HFFc6 (cell line): ENCODE measurements at places on chromosomes 5 and 9. TPM values are rescaled to one million over a fixed set of nuclear protein-coding genes. Genes with fewer than 3 reads are reported as not detected.

Gene ZFP37
- total RNA-seq: 2.1 to 2.3 TPM (median 2.3 TPM) in 3 replicates

Gene DDX4
- not detected in 3 replicates for total RNA-seq

Gene TAS2R1
- total RNA-seq: not detected in 3 replicates

Gene FAM169A
- total RNA-seq: not detected in 3 replicates

Gene ALDH1A1
- total RNA-seq: 176 to 622 TPM (median 197 TPM) in 3 replicates

Gene ASS1
- total RNA-seq: 48.4 to 102 TPM (median 73.1 TPM) in 3 replicates

Gene BHMT
- total RNA-seq: not detected in 2 replicates

Gene SMIM33
- not detected in 3 replicates for total RNA-seq

Gene BRINP1
- not detected in 3 replicates for total RNA-seq

Gene UBAP2
- 28.7 and 32.5 TPM in 2 replicates for total RNA-seq

Gene TMEM174
- total RNA-seq: not detected in 3 replicates

Gene WNT8A
- not detected in 3 replicates for total RNA-seq

Gene FOXI1
- total RNA-seq: not detected in 3 replicates

Gene HRCT1
- 3.3 to 3.7 TPM (median 3.4 TPM) in 3 replicates for total RNA-seq

- DNase-seq: no peak
- peaks cover 42% of the 10 kb centered on the region for H3K36me3 ChIP-seq
- no peak overlapping the region for H3K4me3 ChIP-seq
- H3K27ac ChIP-seq: no peak overlapping the region
Observed at GRCh38 chr9:111917980-111918379, 21.4 kb downstream of the UGCG start.

- peaks cover 31% of the 10 kb centered on the region for H3K27me3 ChIP-seq
- H3K36me3 ChIP-seq: no peaks in the 10 kb centered on the region
- peaks cover 15% of the 10 kb centered on the region for H3K4me1 ChIP-seq
- DNase-seq: no peak
- no peak overlapping the region for H3K27ac ChIP-seq
Observed at GRCh38 chr9:98874721-98875255, 67.3 kb downstream of the GALNT12 start.

GRCh38 chr5:162956570-162956969, 480.8 kb upstream of the CCNG1 start:
- no peak for DNase-seq
- H3K27ac ChIP-seq: no peak overlapping the region
- no peaks in the 10 kb centered on the region for H3K4me1 ChIP-seq
- peaks cover 6% of the 10 kb centered on the region; the same call in 1 of the 2 replicates for H3K36me3 ChIP-seq
- no peak overlapping the region for H3K4me3 ChIP-seq
- H3K27me3 ChIP-seq: no peaks in the 10 kb centered on the region; the same call in 1 of the 2 replicates

- H3K27me3 ChIP-seq: no peaks in the 10 kb centered on the region
- peak overlapping the region; percentile 74 for H3K4me3 ChIP-seq
- peaks cover 44% of the 10 kb centered on the region for H3K4me1 ChIP-seq
- DNase-seq: peak; percentile 85
Observed at GRCh38 chr9:16367605-16368231, 502.8 kb downstream of the BNC2 start.

DNA sequence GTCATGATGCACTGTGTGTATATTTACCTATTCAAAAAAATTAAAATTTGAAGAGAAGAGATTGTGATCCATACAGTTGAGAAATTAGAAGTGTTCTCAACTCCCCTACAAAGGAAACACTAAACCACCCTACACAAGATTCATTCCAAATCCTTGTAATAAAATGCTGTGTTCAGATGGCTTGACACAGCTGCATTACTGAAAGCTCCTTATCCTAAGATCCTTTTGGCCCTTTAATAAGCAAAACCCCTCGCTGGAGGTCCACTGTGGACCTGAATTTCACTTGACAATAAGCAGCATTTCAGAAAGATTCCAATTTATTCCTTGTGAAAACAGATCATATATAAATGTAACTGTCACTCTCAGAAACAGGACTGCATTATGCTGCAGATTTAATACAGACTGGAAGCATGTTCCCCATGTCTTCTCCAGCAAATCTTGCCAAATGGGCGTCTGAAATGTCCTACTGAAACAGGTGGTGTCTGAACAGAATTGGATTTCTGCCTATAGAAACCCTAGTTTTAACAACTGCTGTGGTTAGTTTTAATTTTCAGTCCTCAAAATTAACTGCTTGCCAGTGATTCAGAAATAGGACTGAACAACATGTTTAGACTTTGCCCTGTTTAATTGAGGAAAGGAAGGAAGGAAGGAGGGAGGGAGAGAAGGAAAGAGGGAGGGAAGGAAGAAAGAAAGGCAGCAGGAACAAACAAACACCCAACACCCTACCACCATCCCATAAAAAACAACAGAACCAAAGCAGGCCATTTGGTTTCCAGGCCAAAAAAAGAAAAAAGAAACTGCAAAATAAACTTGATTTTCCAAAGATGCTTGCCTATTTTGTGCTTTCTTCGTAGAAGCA, 179.6 kb downstream of the MLLT3 start:
- no peak overlapping the region for H3K27ac ChIP-seq
- H3K4me1 ChIP-seq: peaks cover 34% of the 10 kb centered on the region
- DNase-seq: no peak
- no peak overlapping the region for H3K4me3 ChIP-seq
- H3K36me3 ChIP-seq: 0 out of 2 replicates have a peak, but pooled peaks cover 4% of the 10 kb centered on the region

DNA sequence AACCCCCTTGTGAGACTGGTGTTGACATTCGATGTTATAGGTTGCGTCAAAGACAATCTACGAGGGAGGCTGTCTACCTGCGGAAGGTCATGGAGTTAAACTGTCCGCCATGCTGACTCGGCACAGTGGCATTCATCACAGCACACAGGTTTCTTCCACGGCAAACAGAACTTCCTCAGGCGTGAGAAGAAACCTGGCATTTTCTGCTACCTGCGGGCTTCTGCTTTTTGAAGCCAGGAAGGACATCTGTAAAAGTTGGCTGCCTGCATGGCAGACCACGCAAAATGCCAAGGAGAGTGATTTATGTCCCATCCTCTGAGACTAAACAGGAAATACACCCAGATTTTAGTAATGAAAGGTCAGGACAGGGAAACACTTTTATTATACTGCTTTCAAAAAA, 809.8 kb upstream of the NUDT12 start:
- H3K27me3 ChIP-seq: no peaks in the 10 kb centered on the region
- no peaks in the 10 kb centered on the region for H3K36me3 ChIP-seq
- H3K4me1 ChIP-seq: no peaks in the 10 kb centered on the region
- H3K27ac ChIP-seq: no peak overlapping the region
- no peak for DNase-seq

- no peaks in the 10 kb centered on the region for H3K27me3 ChIP-seq
- H3K36me3 ChIP-seq: no peaks in the 10 kb centered on the region
- H3K27ac ChIP-seq: no peak overlapping the region
- DNase-seq: no peak
- H3K4me1 ChIP-seq: peaks cover 29% of the 10 kb centered on the region
Observed at GRCh38 chr5:169542811-169543210, 40.8 kb upstream of the SPDL1 start.

- H3K27me3 ChIP-seq: peaks cover 36% of the 10 kb centered on the region
- DNase-seq: peak; percentile 4
- peak within 1 kb of the TSS; percentile 54 for H3K4me3 ChIP-seq
- H3K4me1 ChIP-seq: peaks cover 14% of the 10 kb centered on the region
- H3K27ac ChIP-seq: no peak within 1 kb of the TSS
- H3K36me3 ChIP-seq: no peaks in the 10 kb centered on the region
Observed at GRCh38 chr5:35230038-35230611, at the start of gene PRLR. PRLR (minus strand) TSS chr5:35230487; CDS start chr5:35089620, 140,867 bp downstream.

DNA sequence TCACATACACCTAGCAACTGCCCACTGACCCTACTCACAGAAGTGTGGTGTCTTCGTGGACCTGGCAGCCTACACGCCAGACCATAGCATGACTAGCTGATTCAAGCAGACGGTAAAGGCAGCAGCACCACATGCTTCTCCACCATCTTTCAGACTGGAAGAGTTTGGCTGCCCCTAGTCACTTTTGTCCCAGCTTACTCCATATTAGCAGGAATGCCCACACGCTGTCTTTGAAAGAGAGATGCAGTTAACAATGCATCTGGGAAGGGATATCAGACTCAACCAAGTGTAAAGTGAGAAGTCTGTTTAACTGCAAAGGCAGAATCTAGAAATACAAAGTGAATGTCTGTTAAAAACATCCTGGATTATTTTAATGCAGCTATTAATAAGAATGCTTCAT, 177.2 kb upstream of the GNA14 start:
- H3K27ac ChIP-seq: no peak overlapping the region; the same call in 1 of the 2 replicates
- no peaks in the 10 kb centered on the region for H3K36me3 ChIP-seq
- H3K27me3 ChIP-seq: no peaks in the 10 kb centered on the region
- H3K4me1 ChIP-seq: peaks cover 47% of the 10 kb centered on the region
- no peak overlapping the region for H3K4me3 ChIP-seq

GRCh38 chr5:12242950-12243888, 339.0 kb upstream of the CTNND2 start:
- no peaks in the 10 kb centered on the region for H3K36me3 ChIP-seq
- no peaks in the 10 kb centered on the region for H3K27me3 ChIP-seq
- DNase-seq: no peak

- DNase-seq: no peak
- H3K36me3 ChIP-seq: peaks cover 2% of the 10 kb centered on the region; the same call in 1 of the 2 replicates
- no peak overlapping the region for H3K27ac ChIP-seq
- no peak overlapping the region for H3K4me3 ChIP-seq
- H3K27me3 ChIP-seq: no peaks in the 10 kb centered on the region; the same call in none of the 2 replicates
Observed at GRCh38 chr5:174323878-174324281, 278.4 kb downstream of the NSG2 start.

- peaks cover 2% of the 10 kb centered on the region for H3K27me3 ChIP-seq
- H3K4me3 ChIP-seq: no peak overlapping the region
- no peak overlapping the region; the same call in 1 of the 2 replicates for H3K27ac ChIP-seq
- DNase-seq: no peak
- peaks cover 71% of the 10 kb centered on the region for H3K4me1 ChIP-seq
- peaks cover 63% of the 10 kb centered on the region for H3K36me3 ChIP-seq
Observed at GRCh38 chr9:5556101-5556705, 45.9 kb downstream of the PDCD1LG2 start.

DNA sequence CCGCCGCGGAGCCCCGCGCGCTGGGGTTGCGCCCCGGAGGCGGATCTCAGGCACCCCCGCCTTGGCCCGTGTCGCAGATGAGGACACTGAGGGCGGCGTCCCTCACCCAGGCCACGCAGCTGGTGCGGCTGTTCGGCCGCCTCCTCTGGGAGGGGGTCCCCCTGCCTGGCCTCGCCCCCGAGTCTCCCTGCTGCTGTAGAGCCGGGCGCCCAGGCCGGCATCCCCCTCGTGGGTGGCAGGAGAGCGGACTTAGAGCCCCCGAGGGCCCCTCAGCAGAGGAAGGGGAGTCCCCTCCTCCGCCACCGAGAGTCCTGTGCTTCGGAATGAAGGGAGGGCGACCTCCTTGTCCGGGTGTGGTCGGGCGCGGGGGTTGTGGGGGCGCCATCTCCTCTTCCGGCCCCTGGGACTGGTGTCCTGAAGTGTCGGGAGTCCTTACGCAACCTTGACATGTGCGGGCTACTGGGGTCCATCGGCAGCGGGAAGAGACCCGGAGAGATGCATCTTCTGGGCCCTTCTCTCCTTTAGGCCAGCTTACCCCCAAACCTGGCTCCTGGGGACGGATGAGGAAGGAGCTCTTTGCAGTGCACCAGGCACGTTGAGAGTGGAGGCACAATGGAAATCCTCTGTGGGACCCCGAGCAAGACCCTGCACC, 11.7 kb upstream of the EXOSC2 start:
- peaks cover 18% of the 10 kb centered on the region for H3K27me3 ChIP-seq
- no peak for DNase-seq
- H3K27ac ChIP-seq: no peak overlapping the region
- H3K36me3 ChIP-seq: no peaks in the 10 kb centered on the region
- peak overlapping the region; percentile 84 for H3K4me3 ChIP-seq

- H3K27ac ChIP-seq: no peak overlapping the region
- H3K4me1 ChIP-seq: peaks cover 42% of the 10 kb centered on the region
- H3K36me3 ChIP-seq: no peaks in the 10 kb centered on the region
- H3K27me3 ChIP-seq: peaks cover 3% of the 10 kb centered on the region
- peak; percentile 73 for DNase-seq
Observed at GRCh38 chr9:19992556-19992955, 203.7 kb upstream of the SLC24A2 start.

DNA sequence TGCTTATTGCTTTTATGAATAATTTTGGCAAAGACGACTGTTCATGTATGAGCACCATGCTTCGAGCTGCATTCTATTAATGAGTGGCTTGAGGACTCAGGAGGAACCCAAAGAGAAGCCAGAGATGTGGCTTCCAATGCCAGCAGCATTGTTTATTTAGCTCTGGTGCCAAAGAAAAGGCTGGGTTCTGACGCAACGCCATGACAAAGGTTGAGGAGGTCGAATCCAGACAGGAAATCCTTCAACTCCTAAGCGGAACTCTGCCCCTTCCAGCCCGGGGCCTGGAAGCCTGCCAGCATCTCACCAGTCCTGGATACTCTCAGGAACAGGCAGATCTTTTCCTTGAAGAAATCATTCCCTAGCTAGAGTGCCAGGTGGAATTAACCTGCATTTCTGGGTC, 104.4 kb downstream of the ARHGAP26 start:
- H3K27ac ChIP-seq: no peak overlapping the region
- peaks cover 4% of the 10 kb centered on the region for H3K27me3 ChIP-seq
- no peaks in the 10 kb centered on the region for H3K36me3 ChIP-seq

DNA sequence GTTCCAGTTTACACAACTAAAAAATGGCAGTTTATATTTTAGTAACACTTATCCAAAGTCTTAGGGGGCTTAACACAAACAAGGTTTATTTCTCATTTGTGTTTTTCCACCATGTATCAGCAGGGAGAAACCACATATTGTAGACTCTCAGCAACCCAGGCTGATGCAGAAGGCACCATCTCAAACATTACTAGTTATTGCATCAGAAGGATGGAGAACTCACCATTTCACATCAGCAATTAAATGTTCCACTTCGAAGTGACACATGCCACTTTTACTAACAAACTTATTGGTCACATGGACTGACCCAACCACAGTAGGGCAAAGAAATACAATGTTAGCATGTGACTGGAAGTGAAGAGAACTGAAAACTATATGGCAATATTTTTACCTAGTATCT, 22.5 kb upstream of the SMC2 start:
- no peaks in the 10 kb centered on the region for H3K36me3 ChIP-seq
- no peak overlapping the region for H3K4me3 ChIP-seq
- DNase-seq: no peak

- no peak overlapping the region for H3K4me3 ChIP-seq
- no peak for DNase-seq
- H3K27me3 ChIP-seq: peaks cover 7% of the 10 kb centered on the region
- H3K36me3 ChIP-seq: peaks cover 24% of the 10 kb centered on the region
- H3K4me1 ChIP-seq: peaks cover 51% of the 10 kb centered on the region
Observed at GRCh38 chr9:107281184-107281583, 1.9 kb upstream of the RAD23B start.

- H3K4me3 ChIP-seq: no peak overlapping the region
- peaks cover 17% of the 10 kb centered on the region for H3K27me3 ChIP-seq
- H3K4me1 ChIP-seq: peaks cover 8% of the 10 kb centered on the region; the same call in 1 of the 2 replicates
- H3K36me3 ChIP-seq: no peaks in the 10 kb centered on the region
Observed at GRCh38 chr5:131981516-131981915, 29.9 kb downstream of the ACSL6 start.
